AML-193 (cell line): ENCODE measurements at places on chromosomes 6 and 20.

- DNase-seq, result no peak
Observed at GRCh38 chr20:56574531-56575142, 41.6 kb downstream of the FAM209B start.

DNA sequence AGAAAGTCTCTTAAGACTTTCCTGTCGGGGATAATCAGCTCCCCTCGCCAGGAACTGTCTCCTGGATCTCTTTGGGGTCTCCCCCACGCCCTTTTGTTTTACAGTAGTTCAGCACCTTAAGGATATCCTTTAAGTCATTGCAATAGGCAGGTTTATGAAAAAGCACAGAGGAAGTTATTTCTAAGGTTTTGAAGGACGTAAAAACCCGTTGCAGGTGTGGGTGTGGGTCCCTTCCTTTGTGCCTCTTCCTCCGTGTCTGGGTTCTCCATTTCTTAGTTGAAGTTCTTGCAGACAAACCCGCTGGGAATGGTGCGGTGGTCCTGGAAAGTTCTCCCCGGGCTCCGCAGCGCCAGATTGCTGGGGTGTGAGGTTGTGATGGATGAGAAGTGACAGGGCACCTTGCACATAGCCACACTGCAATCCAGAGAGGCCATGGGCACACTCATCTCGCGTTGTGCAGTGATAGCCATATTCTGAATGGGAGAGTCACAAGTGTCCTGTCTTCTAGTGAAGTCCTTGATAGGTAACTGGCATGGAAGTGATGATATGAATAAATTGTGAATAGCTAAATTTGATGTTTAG is 65.2 kb downstream of the GTF2H5 start:
- no peak for DNase-seq

- DNase-seq, result no peak
Observed at GRCh38 chr6:168042426-168043192, 36.4 kb downstream of the FRMD1 start.

DNA sequence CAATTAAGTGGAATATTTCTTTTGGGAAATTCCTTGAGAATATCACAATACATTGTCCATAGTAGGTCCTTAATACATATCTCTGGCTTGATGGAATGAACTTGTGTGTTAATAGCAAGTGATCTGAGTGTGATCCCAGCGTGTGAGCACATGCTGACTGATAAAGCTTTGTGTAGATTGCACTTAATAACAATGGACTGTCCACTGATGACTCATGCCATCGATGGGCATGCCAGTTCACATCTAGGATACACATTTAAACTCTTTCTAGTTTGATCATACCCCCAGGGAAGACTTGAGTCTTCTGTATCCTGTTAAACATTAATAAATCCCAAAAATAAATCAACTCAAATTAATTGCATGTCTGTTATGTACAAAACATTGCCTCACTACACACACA is 454.3 kb upstream of the SPTLC3 start:
- DNase-seq, result no peak

GRCh38 chr20:20003031-20003954 is 13.9 kb upstream of the NAA20 start:
- peak; percentile 81 for DNase-seq

- DNase-seq, result peak; percentile 81
Observed at GRCh38 chr6:136782021-136782770, 10.1 kb downstream of the MAP3K5 start.

DNA sequence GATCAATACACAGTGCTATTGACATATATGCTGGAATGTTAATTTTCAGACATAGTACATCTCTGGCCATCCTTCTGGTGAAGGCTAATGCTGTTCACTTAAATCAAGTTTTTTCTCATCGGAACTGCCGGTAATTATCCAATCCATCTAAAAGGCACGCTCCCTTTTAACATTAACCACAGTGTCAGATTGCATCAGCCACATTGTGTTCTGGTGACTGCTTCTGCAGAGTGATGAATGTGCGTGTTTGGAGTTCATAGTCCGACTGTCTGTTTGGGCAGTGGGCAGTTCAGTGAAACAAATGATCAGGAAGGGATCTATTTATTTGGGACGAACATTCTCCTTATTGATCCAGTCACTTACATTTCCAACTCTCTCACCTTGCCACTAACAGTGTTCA is 49.5 kb downstream of the SOBP start:
- no peak for DNase-seq

GRCh38 chr20:34546751-34547181 is 11.8 kb upstream of the MAP1LC3A start:
- no peak for DNase-seq

GRCh38 chr6:14863902-14864850 is 381.7 kb upstream of the JARID2 start:
- no peak for DNase-seq

DNA sequence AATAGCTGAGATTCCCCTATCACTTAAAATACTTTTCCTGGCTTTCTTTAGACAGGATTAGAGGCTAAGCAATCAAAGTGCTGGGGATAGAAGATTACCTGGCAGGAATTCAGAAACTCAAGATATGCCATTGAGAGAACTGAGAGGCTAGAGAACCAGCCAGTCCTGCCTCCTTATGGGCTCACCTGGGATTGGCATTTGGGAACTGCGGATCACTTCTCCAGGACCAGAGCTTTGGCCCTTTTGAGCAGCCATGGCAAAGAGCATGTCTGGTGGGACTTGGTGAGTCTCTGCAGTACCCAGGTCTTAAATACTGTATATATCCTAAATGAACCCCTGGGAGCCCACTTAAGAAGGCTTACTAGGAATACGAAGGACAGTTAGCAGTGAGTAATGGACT is 399.1 kb downstream of the BTBD3 start:
- DNase-seq, result no peak

DNA sequence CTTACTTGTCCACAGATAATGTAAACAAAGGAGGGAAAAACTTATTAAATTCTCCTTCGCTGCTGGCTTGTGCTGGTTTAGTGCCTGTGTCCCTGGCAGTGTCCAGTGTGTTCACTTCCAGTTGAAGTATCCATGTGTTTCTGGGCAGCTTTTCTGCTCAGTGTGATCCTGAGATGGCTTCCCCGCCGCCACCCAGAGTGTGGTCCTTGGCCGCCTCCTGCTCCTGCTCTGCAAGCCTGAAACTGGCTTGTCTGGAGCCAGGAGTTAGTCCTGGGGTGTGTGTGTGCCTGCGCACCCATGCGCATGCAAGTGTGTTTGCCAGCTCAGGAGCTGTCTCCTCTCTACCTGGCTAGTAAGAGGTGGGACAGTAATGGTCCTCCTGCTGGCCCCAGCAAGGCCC is 7.2 kb downstream of the BTBD3 start:
- DNase-seq, result no peak

DNA sequence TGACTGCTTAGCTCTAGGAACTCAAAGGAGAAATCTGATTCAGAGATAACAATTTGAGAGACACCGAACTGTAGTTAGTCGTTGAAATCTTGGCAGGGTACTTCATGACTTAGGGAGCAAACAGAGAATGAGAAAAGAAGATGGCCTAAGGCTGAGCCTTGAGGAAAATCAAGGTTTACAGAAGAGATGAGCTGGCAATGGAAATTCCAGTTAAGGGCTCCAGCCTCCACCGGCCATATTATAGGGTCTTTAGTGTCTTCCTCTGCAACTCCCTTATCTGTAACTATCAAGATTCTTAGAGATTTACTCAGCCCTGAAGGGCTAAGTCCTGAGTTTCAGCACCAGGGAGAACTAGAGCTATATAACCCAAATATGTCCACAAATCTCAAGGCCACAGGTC is 26.6 kb downstream of the KCNK17 start:
- no peak for DNase-seq

- no peak for DNase-seq
Observed at GRCh38 chr20:38873050-38873581, 53.1 kb upstream of the FAM83D start.

DNA sequence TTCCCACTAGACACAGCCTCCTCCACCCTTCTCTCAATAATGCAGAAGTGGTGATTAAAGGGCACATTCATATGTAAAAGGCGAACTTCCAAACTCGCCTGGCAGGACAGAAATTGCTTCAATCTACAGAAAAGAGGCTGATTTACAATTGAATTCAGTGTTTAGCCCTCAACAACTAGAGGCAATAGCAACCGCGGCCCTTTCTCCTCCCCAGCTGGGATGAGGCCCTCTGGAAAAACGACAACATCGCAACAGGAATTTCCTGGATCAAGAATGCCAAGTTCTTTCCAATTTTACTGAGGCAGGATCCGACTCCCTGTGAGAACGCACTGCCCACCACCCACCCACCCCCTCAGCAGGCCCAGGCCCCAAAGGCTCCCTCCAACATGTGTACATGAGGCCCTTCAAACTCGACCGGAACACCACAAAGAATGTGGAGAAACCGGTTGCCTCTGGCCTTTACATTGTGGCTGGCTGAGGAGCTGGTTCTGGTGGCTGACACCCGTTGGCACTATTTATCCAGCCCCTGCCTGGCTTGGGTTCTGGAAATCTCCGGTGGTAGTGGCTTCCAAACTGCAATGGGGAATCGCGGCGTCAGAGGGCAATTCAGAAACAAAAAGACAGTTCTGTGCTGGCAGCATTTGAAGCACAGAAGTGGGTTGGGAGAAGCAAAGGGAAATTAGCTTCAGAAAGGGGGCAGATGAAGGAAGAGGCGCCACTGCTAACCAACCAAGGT is 36.8 kb downstream of the ZMYND8 start:
- no peak for DNase-seq

- DNase-seq, result no peak
Observed at GRCh38 chr20:32333988-32334885, 23.9 kb upstream of the ASXL1 start.

GRCh38 chr20:9359561-9360308 is 154.7 kb upstream of the LAMP5 start:
- DNase-seq, result peak; percentile 22

DNA sequence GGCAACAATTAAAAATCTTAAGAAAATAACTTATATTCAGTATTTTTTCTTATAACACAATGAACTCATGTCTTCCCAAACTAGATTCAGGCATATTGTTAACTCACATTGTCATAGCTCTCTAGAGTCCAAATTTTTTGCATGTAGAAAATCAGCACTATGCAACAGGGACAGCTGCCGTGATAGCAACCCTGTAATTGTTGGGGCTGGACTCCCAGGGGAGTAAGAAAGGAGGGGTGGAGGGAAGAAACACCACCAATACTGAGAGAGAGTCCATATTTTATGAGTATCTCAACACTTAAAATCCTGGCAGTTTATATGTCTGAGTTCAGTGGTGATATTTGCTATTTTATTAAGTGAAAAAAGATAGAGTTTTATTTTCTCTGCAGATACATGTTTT is 89.6 kb upstream of the HS3ST5 start:
- no peak for DNase-seq

DNA sequence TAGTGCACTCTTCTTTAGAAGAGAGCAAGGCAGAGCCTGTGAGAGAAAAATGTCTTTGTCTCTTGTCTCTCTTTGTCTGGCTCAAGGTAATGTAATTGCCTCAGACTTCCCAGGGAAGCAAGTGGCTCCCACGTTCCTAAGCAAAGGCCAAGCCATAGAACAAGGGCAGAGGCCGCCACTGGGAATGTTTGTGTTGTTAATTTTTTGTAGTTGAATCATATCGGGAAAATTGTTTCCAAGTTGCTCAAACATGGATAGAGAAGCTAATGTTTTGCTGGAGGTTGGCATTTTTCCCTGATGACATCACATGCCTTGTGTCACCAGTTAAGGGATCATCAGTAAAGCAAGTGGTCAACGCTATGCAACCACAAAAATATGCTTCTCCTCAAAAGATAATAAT is 211.5 kb upstream of the FOXA2 start:
- no peak for DNase-seq

- DNase-seq, result no peak
Observed at GRCh38 chr20:17867131-17867925, 101.3 kb downstream of the SNX5 start.

- no peak for DNase-seq
Observed at GRCh38 chr6:137405806-137406205, 88.4 kb downstream of the OLIG3 start.

- no peak for DNase-seq
Observed at GRCh38 chr6:40037271-40037670, 103.0 kb upstream of the MOCS1 start.

- no peak for DNase-seq
Observed at GRCh38 chr6:150687508-150687907, 87.8 kb downstream of the PLEKHG1 start.

DNA sequence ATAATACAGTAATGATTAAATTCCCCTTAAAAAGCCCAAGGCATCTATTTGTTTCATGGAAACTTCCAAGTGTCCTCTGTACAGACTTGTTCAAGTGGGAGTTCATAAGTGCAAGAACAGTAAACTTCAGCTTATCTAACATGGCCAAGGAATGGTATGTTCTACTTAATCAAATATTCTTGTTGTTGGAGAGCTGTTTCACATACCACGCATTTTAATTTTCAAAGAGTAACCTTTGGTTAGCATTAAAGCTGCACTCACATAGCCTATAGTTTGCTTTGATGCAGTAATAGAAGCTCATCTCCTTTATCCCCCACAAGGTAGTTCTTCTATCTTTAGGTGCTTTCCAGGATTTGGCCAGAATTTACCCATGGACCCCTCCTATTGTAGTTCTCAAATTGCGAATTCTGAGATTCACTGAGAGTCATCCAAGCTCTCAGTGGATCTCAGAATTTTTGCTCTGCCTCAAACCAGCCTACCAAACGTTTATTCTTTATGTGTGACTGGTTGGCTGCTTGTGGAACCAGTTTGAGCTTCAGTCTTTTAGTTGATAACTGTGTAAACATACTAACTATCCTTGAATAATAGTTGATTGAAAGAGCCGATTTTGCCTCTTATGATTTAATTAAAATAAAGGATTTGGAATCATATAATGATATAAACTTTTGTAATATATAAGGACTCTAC is 668.0 kb upstream of the FLRT3 start:
- no peak for DNase-seq

DNA sequence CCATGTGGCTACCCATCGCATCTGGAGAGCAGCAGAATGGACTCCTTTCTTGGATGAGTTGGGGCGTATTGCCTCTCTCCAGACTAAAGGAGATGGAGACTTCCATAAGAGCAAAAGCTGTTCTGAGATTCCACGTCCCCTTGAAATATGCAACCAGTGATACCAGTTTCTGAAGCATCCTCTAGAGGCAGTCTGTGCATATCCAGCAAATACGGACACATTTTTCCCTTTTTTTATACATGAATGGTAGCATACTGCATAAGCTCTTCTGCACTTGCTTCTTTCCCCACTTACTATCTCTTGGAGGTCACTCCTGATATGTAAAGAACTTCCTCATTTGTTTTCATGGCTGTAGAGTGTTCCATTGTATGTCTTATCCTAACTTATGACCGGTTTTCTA is 34.6 kb downstream of the TAF8 start:
- DNase-seq, result no peak

GRCh38 chr6:154980273-154981078 is 14.6 kb upstream of the TIAM2 start:
- no peak for DNase-seq

DNA sequence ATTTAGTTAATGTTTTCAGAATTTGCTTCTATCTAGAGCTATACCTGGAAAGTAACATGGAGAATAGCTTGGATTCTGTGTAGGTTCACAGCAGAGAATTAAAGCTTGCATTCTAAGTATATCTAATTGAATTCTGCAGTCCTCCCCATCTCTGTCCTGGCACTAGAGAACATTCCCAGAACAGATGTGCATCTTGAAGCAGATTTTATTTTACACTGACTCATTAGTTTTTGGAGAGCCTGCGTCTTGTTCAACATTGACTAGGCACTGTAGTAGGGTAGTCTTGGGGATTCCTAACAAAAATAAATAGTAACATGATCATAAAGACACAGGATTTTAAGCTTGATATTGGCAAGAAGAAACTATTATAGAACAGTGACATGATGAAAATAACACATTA is 36.2 kb upstream of the BAG2 start:
- DNase-seq, result no peak
